ENCODE measurements at places on chromosomes 5 and 9.

- DNase-seq, result no peak
Observed at GRCh38 chr9:115264313-115264712, 146.4 kb upstream of the TNC start.

- no peak for DNase-seq
Observed at GRCh38 chr5:76358-77169, 15.4 kb upstream of the PLEKHG4B start.

GRCh38 chr9:69895185-69895584, 74.6 kb downstream of the CFAP95 start:
- DNase-seq, result no peak

DNA sequence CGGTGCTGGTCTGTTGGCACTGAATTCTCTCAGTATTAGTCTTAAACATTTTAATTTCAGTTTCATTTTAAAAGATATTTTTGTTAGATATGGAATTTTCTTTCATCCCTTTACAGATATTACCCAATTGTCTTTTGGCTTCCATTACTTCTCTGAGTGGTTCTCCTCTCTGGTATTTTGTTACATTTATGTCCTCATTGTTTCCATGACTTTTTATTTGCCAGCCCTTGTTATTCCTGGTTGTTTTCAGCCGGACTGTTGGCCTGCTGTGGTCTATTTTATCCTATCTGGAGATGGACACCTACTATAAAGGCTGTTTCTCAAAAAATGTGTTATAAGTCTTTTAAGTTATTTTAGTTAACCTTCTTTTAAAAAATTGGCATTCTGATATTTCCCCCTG, 117.2 kb downstream of the ARHGEF28 start:
- no peak for DNase-seq

- DNase-seq, result no peak
Observed at GRCh38 chr9:94286116-94286515, 27.0 kb downstream of the ZNF169 start.

DNA sequence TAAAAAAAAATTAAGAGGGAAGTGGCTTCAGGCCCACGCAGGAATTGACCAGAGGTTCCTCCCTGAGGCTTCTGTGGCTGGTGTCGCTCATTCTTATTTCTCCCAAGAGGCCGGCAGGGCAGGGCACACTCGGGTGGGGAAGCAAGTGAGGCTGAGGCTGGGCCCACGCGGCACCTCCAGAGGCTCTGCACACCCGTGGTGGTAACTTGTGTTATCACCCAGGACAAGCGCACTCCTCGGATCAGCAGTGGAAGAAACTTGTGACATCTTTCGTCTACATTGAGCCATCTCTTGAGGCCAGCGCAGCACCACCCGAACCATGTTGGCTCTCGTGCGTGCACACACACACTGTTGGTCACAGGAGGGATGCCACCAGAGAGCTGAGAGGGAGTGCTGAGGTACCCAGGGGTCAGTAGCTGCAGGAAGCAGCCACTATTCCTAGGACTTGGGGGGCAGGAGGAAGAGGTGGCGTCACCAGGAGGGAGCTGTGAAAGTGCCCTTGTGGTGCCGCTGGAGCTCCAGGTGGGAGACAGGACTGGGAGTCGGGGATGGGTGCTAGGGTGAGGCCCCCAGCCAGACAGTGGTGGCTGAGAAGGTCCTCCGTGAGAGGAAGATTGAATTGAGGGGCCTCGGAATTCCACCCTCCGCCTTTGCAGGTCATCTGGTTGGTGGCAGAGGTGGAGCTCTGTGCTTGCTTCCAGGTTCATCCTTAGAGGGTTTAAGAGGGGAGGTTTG, 6.4 kb downstream of the NDUFS6 start:
- no peak for DNase-seq

GRCh38 chr5:93421468-93421867, 159.6 kb downstream of the NR2F1-AS1 start:
- DNase-seq, result no peak

GRCh38 chr5:97412959-97413358, 229.9 kb upstream of the RIOK2 start:
- no peak for DNase-seq

DNA sequence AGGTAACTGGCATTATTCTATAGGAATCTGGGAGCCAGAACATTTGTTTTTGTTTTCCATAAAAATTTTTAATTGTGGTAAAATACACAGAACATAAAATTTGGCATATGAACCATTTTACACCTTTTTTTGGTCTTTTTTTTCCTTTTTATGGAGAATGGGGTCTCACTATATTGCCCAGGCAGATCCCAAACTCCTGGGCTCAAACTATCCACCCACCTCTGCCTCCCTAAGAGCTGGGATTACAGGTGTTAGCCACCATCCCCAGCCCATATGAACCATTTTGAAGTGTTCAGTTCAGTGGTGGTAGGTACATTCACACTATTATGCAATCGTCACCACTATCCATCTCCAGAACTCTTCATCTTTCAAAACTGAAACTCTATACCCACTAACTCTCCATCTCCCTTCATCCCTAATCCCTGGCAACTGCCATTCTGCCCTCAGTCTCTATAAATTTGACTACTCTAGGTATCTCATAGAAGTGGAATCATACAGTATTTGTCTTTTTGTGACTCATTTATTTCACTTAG, 13.4 kb downstream of the ZMAT2 start:
- no peak for DNase-seq

DNA sequence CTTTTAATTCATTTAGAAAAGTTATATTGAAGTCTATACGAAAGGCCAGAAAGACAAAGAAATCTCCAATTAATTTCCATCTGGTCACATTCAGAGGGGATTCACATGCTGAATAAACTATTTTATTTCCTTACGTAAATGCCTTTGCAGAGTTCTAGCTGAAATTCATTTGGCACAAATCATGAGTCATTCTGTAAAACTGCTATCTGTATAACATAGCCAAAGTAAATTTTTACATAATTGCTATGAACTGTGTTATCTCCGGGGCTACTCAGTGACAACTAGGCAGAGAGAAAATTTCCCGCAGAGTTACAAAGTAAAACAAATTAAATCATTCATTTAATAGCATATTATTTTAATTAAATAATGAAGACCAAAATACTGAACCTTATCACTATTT, 463.2 kb upstream of the ADAMTS16 start:
- no peak for DNase-seq

- DNase-seq, result no peak
Observed at GRCh38 chr9:89807682-89808075, 202.9 kb downstream of the GADD45G start.

GRCh38 chr5:66122379-66123034, 21.6 kb upstream of the SREK1 start:
- no peak for DNase-seq

DNA sequence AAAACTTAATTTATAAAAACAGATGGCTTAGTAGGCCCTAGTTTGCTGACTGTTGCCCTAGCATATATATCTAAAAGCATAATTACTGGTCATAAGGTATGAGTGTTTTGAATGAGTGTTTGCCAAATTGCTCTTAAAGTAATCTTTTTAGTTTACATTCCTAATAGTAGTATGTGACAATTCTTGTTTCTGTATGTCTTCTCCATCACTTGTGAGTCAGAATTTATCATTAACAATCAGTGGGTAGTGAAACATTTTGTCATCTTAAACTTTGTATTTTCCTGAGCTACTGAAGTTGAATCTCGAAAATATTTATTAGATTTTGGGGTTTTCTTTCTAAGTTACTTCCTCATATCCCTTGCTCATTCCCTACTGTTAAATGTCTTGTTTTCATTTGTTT, 49.6 kb downstream of the APC start:
- DNase-seq, result no peak

GRCh38 chr5:41893074-41893851, 10.9 kb upstream of the RIMOC1 start:
- no peak for DNase-seq

DNA sequence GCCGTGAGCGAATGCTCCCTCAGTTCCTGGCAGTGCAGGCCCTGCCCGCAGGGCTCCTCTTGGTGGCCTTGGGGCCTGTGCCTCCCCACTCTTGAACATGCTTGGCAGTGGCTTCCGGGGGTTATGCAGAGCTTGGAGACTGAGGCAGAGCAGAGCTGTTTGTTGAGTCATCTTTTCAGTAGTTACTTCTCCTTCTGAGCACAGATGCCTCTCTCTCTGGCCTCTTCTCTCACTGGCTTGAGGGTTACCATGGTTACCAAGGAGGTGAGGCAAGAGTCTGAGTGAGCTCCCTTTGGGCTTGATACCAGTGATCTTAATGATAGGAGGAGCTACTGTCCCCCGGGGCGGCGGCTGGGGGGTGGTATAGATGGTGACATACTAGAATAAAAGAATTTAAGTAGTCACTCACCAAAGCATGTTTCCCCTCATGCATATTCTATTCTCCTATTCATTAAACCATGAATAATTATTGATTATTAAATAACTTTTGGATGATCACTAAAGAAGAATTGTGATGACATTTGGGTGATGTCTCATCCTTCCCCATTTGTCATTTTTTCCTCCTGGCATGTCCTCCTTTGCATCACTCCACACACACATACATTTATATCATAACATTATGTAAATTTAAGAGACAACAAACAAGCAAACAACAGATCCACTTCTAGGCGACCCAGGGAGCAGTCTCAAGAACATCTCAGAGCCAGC, 111.1 kb downstream of the ARHGAP26 start:
- no peak for DNase-seq

- no peak for DNase-seq
Observed at GRCh38 chr5:41918105-41918504, 7.0 kb upstream of the FBXO4 start.

DNA sequence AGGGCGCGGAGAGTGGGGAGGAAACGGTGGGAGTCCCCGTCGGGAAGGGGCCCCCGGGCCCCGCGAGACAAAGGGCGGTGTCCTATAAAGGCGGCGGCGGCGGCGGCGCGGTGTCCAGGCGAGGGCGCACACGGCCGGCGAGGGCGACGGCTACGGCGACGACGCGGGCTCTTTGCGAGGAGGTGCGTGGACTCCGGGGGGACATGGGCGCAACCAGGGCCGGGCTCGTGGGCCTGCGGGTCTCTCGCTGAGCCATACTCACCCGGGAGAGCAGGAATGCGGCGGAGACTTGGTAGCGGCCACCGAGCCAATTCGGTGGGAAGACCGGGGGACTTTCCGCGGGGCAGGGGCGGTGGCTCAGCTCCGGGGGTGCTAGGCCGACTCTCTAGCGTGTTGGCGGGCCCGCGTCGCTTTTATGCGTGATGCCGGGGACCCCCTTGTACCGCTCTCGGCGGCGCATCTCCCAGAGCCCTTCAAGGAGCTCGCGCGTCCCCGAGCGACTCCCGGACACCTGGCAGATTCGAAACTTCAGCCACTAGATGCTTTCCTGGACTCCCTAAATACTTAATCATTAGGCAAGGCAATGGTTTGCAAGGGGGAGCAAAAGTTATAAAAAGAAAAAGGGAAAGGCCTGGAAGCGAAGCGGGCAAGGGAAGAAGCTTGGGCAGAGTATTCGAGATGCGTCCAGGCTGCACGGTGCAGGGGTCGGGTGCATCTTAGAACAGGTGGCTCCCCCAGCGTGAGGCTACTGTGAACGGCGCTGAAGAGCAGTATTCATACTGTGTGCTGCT, 5.9 kb upstream of the TAL2 start:
- peak; percentile 34 for DNase-seq

DNA sequence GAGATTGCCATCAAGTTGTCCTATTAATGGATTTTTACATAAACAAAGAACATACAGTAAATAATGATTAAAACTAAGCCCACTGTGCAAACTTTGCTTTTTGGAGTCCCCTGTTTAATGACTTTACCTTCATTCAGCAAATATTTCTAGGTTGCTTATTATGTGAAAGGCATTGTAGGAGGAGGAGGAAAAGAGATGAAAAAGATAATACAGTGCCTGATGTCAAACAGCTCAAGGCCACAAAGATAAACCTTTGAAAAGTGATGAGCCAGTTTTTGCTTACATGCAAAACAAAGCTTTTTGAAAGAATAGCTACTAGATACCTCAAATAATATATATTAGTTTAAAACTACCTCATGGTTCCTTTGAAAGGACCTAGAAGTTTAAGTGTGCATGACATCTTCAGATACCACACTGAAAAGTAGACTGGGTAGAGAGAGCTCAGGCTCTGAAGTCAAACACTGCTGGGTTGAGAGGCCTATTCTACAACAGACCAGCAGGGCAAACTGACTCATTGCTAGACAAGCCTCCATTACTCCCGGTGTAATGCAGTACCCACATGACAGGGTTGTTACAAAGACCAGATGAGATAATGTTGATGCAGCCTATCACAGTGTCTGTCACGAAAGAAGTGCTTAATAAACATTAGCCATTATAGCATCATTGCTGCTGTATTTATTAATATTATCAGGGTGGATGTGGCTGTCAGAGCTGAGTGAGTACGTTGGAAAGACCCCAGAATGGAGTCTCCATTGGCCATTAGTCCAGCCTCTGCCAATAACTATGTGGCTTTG, 11.8 kb downstream of the DEPDC1B start:
- DNase-seq, result peak; percentile 5

GRCh38 chr5:153086486-153086885, 404.0 kb upstream of the GRIA1 start:
- DNase-seq, result no peak

DNA sequence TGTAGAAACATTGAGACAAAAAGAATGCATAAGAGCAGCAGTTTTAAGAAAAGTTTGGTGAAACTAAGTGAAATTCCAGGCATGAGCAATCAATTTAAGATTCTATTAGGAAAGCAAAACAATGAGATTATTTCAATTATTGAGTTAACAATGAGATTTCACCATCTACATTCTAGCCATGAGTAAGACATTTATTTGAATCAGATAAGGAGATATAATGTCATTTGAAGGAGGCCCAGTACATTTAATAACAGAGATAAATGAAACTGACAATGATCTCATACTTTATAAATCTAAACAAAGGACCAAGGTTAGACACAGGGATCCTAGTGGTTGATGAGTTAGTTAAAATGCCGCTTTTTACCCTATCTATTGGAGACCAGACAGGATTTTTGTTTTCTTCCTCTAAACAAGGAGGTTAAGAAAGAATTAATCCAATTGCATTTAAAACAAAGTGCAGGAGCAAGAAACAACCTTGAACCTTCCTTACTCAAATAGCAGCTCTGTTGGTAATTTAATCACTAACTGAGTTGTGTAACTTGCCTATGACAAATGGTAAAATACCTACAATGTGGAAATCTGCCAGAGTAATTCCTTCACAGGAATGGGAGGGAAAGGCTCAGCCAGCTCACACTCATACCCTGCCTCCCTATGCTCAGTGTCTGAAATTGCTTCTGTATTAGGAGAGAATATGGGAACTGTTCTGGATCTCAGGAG, 103.5 kb upstream of the NR3C1 start:
- DNase-seq, result no peak

- DNase-seq, result no peak
Observed at GRCh38 chr5:164357395-164358033, 852.1 kb downstream of the MAT2B start.

GRCh38 chr9:126341902-126342301, 15.3 kb downstream of the MVB12B start:
- DNase-seq, result no peak

GRCh38 chr5:12292610-12293204, 388.5 kb upstream of the CTNND2 start:
- DNase-seq, result peak; percentile 36

DNA sequence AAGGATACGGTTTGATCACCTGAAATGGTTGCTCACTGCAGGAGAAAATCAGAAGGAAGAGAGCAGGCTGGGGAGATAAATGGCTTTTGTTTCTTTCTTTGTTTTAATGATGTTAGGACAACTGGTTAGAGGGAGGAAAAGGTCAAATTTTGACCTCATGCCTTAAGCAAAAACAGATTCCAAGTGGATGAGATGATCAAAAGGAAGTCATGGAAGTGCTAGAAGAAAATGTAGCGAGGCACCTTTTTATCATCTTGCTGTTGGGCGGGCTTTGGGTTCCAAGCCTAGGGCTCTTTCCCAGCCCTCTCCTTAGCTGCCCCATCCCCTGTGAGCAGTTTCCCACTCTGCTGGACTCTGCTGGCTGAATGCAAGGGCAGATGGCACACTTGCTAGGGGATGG, 127.9 kb downstream of the ADAMTS2 start:
- DNase-seq, result no peak
